ENCODE measurements at places on chromosomes 4 and X.

GRCh38 chr4:105633241-105633640, 75.2 kb downstream of the INTS12 start:
- no peak for DNase-seq

DNA sequence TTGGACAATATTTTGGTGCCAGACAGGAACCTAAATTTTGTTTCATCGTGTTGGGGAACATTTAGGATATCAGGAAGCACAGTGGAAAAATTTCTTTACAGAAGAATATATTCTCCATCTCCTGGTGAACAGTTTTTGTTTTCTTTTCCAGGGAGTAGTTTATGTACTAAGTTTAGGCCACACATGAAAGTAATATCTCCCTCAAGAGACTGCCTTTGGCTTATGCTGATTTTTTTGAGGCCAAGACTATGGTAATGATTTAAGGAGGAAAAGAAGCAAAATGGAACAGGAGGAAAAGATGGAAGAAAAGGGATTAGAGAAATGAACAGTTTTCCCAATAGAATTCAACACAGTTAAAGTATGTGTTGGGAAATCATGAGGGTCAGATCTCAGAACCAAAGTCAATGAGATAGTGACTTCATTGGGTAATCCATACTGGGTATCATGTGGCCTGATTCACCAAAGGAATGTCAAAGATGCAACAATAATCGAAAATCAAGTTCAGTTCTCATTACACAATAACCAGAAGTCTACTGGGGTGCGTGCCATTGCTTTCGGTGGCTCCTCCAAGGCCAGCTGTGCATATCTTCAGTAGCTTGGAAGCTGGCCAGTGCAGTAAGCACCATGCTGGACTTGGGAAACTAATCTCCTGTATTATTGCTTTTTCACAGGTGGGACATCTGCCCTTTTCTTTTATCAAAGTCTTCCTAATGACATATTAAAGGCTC, 234.8 kb downstream of the COL25A1 start:
- no peak for DNase-seq

DNA sequence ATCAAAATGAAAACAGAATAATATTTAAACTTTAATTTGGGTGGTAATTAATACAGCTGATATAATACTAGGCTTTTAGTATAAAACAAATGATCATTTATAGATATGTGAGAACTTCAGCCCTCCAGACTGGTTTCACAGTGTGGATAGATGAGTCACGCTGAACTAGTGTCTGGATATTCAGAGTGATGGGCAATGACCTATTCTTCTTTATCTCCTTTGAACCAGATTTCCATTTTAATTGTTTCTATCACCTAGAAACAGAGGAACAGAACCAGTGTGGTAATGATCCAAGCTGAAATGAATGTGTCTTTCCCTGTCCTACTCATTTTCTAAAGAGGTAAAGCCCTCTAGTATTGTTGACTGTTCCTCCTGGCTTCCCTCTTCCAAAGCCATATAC, 155.2 kb upstream of the GK2 start:
- no peak for DNase-seq

DNA sequence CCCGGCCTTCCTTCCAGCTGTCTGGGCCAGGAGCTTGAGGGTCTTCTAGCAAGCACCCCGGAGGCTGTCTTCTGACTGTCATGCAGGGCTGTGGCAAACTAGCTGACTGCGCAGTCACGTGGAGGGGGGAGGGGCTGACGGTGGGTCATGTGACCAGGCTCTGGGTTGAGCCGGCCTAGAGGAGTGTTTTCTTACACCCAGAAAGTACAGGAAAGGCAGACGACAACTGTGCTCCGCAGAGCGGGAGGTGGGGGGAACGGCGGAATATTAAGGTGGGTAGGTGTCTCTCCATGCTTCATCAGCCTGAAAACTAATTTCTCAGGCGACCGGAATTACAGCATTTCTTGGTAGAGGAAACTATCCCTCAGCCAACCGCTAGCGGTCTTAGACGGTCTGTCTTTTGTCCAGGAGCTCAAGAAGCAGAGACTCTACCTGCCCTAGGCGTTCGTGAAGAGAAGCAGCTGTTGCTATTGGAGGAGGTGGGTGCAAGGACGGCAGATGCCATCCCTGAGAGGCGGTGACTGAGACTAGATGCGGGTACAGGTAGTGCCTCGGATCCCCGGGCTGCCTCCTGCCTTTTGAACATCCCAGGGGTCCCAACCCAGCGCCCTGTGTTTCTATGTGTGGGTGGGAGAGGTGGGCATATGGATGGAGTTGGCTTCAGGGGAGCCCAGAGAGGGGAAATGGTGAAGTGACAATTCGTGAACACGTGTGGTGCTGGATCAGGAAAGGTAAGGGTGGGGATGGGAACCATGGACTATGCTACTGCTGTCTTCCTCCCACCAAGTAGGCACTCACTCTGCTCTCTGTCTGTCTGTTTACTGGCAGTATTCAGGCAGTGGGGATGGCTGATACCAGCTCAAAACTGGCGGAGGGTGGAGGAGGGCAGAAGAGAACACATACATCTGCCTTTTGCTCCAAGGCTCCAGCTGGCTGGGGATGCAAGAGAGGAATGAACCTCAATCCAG, 8.8 kb downstream of the GPRASP1 start:
- DNase-seq, result peak; percentile 80

DNA sequence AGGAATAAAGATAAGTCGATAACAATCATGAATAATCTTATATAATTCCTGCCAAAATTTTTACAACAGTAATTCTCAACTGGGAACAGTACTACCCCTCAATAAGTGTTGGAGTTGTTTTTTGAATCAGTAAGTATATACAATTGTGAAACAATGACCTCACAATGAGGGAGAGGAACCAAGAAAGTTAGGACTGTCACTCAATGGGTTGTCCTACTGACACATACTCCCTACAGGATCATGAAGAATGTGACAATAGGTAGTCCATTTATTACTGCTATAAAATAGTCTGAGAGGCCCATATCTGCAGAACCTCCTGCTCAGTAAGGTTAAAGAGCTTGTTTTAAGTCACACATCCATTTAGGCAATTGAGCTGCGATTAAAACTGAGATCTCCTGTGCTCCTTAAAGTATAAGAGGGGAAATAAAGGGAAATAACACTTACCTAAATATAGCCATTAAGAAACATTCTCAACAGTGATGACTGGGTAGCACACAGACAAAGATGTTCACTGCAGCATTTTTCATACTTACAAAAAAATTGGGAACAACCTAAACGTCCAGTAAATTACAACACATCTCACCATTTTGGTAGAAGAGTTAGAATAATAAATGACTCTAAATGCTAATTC, 26.2 kb downstream of the FBXW7 start:
- no peak for DNase-seq

GRCh38 chr4:8892556-8893226, 21.1 kb upstream of the HMX1 start:
- peak; percentile 82 for DNase-seq

DNA sequence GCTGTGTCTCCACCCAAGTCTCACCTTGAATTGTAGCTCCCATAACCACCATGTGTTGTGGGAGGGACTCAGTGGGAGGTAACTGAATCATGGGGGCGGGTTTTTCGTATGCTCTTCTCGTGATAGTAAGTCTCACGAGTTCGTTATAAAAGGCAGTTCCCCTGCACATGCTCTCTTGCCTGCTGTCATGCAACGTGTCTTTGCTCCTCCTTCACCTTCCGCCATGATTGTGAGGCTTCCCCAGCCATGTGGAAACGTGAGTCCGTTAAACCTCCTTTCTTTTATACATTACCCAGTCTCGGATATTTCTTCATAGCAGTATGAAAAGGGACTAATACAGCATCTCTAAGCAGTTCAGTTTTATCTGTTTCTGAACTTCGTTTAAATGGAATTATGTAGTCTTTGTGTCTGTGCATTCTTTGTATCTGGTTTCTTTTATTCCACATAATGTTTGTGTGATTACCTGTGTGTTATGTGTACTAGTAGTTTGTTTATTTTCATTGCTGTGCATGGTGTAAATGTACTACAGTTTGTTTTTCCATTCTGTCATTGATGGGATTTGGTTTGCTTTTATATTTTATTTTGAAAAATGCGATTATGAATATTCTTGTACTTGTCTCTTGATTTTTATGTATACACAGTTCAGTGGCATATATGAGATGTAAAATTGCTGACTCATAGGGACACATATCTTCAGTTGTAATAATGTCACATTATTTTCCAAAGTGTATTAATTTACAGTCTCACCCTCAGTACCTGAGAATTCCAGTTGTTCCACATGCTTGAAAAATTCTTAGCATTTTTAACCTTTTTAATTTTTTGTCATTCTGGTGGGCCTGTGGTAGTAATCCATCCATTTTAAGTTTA, 304.9 kb downstream of the GBA3 start:
- no peak for DNase-seq

All from WERI-Rb-1 (cell line).